ENCODE measurements at places on chromosomes 6 and 20.

GRCh38 chr20:11672959-11673358 lies 244.7 kb upstream of the BTBD3 start:
- DNase-seq = no peak

GRCh38 chr6:97215157-97215769 lies 67.8 kb downstream of the MMS22L start:
- DNase-seq = no peak

- no peak for DNase-seq
These were observed 86.9 kb downstream of the TCP11 start for GRCh38 chr6:35054106-35054742.

- DNase-seq = no peak
These were observed 6.9 kb upstream of the CITED2 start for GRCh38 chr6:139381216-139381865.

DNA sequence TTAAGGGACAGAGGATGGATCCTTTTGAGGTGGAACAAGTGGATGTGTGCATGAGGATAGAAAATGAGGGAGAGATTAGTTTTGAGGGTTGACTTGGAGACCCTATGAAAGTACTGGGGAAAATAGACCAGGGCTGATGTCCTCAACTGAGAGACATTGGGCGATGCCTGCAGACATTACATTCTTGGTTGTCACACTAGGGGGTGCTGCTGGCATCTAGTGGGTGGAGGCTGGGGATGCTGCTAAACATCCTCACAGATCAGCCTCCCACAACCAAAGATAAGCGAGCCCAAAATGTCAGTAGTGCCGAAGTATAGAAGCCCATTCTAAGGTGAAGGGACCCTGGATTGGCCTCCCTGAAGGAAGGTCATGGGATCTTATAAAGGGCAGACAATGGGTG lies 63.3 kb downstream of the MOCS1 start:
- no peak for DNase-seq

DNA sequence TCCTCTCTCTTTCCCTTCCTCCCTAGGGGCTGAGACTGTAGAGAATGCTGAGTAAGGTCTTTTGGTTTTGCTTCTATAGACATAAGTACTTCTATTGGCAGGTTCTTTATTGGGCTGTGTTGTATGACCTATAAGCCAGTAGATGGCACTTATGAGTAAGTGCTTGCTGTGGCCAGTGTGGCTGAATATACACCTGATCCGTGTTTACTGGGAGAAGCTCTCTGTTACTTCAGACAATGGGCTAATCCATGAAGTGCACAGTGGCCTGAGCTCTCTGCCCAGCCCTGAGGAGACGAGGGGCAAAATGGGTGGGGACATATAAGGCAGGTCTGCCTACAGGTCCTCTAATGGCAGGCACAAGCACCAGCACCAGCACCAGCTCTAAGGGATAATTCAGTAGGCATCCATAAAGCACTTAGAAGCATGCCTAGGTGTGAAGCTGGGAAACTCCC lies 610.3 kb downstream of the RNF144B start:
- DNase-seq = peak; percentile 91

- no peak for DNase-seq
These were observed 175.6 kb downstream of the SYNE1 start for GRCh38 chr6:152461556-152461955.

DNA sequence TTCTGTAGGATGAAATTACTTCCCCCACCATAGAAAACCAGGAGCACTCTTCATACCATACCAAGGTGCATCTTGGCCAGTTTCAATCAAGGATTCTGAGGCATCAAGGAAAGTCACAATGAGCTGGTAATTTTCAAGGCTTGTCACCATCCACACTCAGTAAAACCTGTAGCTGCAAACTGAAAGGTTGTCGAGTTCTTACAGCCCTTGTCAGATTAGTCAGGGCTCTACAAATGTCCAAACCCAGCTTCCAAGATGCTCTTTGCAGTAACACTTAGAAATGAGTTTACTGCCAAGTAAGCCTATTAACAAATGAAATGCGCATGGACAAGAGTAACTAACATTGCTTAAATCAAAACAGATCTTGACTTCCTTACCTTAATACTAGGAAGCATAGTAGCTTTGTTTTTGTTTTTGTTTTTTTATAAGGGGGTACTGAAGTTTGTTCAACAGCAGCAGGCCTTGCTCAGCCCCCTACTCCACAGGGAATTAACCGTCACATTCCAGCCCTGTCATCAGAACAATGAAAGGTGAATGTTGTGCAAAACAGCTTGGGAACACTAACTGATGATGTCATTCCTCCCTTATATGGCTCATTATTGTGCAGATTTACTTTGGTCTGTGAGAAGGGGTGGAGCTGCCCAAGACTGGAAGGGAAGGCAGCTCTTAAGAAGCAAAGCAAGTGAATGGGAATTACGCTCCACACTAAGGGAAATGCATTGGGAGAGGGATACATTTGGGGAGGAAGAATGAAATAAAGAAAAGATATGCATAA lies 49.9 kb upstream of the TMEM30A start:
- DNase-seq = no peak

GRCh38 chr20:38680500-38681306 lies 43.6 kb upstream of the SLC32A1 start:
- no peak for DNase-seq

DNA sequence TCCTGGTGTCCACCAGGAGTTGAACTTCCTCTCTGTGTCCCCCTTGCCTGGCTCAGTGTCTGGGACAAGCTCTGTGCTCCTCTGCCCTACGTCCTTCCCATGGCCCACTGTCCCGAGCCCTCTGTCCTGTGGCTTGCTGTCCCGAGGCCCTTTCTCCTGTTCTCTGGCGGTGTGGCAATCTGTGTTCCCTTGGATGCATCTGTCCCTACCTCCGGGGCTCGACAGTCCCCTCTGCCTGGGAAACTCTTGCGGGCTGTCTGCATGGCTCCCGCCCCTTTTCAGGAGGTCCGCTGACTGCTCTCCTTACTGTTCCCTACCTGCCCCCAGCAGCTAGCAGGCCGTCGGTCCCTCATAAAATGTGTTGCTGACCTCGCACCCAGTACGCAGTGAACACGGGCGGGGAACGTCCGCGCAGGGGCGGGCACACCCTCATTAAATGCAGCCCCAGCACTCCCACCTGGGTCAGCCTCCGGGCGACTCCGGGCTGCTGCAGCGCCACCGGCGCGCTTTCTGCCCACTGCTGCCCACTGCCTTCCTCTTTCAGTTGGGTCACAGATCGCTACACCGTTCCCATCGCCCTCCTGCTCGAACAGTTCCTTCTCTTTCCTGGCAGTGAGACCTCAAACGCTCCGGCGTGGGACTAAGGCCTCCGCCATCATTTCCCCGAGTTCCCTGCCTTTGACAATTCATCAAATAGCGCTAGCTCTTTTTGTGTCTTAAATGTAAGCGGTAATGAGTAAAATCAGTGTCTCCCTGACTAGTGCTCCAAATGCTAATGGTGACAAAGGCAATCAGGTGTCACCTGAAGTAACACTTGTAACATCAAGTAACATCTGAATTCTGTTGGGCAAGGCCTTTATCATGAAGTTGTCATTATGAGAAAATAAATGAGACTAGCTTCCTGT lies 60.5 kb downstream of the RSPH3 start:
- DNase-seq = no peak

- DNase-seq = peak; percentile 94
These were observed 82.2 kb upstream of the NAA20 start for GRCh38 chr20:19934792-19935491.

GRCh38 chr6:57267586-57268293 lies 45.6 kb upstream of the RAB23 start:
- no peak for DNase-seq

DNA sequence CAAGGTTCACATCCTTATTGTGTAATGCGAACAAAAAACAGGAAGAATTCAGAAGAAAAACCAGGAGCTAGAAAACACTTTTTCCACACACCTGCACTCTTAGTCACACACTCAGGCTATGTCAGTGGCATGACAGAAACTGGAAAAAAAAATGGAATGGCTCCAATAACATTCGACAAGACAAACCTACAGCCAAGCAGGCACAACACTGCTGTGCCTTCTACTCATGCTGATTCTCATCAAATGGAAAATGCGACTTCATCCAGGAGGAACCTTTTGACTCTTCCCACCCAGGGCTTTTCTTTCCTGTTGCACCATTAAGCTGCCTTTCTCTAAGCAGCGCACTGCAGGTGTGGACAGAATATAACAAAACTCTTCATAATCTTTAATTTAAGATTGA lies 163.2 kb upstream of the BTBD3 start:
- DNase-seq = peak; percentile 47

DNA sequence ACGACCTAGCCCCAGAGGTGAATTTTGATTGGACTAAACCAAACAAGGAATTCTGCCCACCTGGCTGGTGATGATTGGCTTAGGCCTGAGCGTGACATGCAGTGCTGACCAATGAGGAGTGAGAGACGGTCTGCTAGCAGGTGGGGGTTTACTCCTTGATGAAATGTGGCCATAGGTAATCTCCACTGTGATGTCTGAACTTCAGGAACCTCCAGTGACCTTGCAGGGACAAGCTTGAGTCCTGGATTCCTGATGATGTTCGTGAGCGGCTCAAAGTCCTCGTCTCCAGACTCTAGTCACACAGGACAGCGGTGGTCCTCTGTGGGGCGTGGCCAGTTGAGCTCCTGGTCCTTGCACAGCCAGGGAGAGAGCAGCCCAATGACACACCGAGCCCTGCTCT lies 8.4 kb downstream of the VSX1 start:
- no peak for DNase-seq

- DNase-seq = no peak
These were observed 20.0 kb downstream of the FAM209B start for GRCh38 chr20:56552911-56553629.

- DNase-seq = no peak
These were observed 107.8 kb downstream of the DHX35 start for GRCh38 chr20:39069976-39070375.

- DNase-seq = no peak
These were observed 775 bp downstream of the MTFR2 start for GRCh38 chr6:136249336-136249735.

DNA sequence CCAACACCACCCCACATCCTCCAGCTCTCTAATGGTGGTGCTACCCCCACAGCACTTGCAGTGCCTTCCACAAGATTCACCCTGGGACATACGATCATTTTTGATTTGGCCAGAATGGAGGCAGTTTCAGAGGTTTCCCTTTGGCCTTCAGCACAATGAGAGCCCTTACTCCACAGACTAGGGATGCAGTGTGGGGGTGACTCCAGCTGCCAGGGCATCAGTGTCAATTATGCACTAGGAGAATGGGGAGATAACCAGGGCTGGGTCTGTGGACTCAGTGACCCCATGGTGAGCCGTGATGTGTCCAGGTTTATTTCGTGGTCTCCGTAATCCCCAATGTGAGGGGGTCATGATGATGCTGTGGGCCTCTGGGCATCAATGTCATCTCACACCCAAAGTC lies 31.5 kb upstream of the MICB start:
- DNase-seq = no peak

- DNase-seq = no peak
These were observed 48.1 kb downstream of the DUSP22 start for GRCh38 chr6:340186-340955.

DNA sequence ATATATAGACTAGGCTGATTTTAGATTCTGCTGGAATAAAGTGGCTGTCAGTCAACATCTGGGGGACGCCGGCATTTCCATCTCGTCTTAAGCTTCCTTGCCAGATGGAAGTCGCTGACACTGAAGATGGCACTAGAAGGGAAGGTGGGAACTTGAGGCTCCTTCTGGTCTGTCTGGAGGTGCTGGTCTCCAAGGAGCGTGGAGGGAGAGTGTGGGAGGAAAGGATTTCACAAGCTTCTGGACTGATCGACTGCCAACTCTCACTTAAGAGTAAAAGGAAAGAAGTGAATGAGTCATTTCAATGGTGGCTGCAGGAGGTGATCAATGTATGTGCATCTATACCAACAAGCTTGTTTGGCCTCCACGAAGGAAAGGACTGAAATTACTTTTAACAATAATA lies 40.4 kb downstream of the DUSP22 start:
- DNase-seq = no peak
